Stimulated activated naive CD4-positive, alpha-beta T cell treated with Interleukin-2 at 50 U/mL for 16 hours (primary cell): ENCODE measurements at places on chromosomes 2 and 18.

DNA sequence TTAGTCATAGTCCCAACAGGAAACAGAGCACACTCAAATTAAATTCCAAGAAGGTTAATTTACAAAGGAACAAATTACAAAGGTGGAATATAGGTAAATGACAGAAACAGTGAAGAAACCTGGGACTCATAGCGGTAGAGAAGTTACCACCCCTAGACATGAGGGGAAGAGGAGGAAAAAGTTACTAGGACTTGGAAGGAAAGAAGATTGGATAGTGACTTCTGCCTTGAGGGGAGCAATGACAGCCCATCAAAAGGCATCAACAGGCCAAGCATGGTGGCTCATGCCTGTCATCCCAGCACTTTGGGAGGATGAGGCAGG lies 2.4 kb upstream of the PDE11A start:
- DNase-seq, result no peak

GRCh38 chr18:73724958-73725357 lies 422.7 kb downstream of the FBXO15 start:
- DNase-seq, result no peak

DNA sequence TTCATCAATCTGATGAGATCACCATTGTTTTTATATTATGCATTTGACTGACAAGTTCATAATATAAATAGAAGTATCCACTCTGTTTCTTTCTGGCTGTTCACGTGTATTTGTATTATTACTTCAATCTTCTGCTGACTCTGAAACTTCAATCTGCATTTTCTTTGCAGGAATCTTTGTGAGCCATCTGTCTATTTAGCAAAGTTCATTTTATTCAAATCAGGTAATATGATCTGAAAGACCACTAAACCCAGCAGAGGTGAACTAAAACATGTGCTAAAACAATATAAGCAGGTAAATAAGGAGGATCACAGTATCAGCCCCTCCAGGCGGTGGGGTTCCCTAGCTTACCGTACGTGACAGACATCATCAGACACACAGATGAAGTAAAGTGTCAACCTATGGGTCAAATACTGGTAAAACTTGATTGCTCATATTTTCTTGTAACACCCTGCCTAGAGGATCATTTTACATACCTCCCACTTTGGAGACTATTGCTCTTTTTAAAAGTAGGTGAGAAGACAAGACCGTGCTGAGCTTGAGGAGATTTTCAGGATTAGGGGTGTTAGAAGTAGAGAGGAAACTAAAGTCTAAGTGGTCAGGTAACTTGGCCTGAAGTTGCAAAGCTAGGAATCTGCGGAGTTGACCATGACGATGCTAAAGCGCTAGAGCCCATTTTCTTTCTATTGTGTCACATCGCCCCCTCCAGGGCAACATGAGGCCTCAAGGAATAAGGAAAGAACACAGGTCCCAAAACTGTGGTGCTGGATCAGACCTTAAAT lies 9.0 kb downstream of the DTNB start:
- DNase-seq, result no peak

DNA sequence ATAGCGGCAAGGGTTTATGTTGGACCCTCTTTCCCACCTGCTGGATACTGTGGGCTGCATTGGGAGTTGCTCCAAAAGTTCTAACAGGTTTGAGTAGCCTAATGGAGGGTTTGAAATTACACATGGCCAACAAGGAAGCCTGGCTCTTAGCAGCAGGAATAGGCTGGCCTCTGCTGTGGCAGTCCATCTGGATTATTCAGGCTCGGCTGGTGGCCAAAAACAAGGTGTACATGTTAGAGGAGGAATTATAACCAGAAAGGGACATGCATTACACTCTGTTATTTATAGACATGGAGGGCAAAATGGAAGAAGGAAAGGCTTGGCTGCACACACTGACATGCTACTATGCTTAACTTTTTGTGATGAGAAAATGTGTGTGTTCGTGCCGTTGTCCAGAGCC lies 61.1 kb upstream of the NRXN1 start:
- no peak for DNase-seq

GRCh38 chr2:12087671-12088380 lies 341.4 kb downstream of the LPIN1 start:
- DNase-seq, result no peak

- DNase-seq, result no peak
Observed at GRCh38 chr2:30958918-30959265, 151.6 kb upstream of the CAPN13 start.

GRCh38 chr2:238476258-238476657 lies 49.5 kb downstream of the ASB1 start:
- no peak for DNase-seq
